ENCODE measurements at places on chromosomes 7 and 10.

DNA sequence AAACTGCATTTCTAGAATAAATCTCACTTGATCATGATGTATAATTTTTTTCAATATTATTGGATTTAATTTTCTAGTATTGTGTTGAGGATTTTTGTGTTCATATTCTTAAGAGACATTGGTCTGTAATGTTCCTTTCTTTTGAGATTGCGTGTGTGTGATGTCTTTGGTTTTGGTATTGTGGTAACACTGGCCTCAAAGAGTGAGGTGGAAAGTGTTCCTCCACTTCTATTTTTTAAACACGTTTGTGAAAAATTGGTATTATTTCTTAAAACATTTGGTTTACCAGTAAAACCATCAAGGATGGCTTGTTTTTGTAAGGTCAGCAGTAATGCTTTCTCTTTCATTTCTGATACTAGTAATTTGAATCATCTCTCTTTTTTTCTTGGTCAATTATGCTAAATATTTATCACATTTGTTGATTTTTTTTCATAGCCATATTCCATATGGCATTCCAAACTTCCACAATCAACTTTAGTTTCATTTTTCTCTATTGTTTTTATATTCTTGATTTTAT, 290.2 kb upstream of the CDC14C start:
- no peak for DNase-seq

GRCh38 chr7:50657912-50658311, 92.7 kb upstream of the DDC start:
- no peak for DNase-seq

DNA sequence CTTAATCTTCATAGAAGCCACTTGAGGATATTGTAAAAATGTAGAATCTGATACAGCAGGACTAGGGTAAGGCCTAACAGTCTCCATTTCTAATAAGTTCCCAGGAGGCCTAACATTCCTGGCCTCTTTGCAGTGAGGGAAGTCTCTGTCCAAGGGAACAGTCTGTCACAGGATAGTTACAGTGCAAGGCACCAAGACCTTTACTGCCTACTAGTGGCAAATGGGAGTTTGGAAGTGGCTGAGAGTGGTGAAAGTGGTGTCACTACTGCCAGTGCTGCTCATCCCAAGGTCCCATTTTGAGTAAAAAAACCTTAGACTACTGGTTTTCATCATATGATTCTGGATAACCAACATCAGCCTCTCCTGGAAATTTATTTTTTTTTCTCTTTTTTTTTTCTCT, 619.5 kb upstream of the SEMA3D start:
- DNase-seq = no peak

- DNase-seq = no peak
Measured at GRCh38 chr7:28729281-28729680, 228.8 kb downstream of the TRIL start.

Measured in foreskin keratinocyte (primary cell).